ENCODE measurements at places on chromosomes 12 and 14. TPM values are rescaled to one million over a fixed set of nuclear protein-coding genes. Genes with fewer than 3 reads are reported as not detected.

DNA sequence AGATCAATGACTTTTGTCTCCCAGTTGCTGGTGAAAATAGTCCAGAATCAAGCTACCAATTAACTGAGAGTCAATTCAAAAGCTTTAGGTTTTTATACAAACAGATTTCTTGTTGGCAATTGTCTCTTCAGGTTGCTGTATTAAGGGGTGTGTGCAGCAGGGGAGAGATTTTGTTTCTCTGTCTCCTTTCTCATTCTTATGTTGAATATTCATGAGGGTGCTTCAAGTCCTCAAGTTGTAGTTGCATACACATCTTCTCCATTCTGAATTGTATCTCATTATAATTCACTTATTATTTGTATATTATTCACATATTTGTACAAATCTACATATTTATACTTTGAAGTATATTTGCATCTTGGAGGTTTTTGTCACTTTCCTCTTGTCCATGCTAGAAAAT, 126.7 kb upstream of the PTPRQ start:
- no peak for DNase-seq

- peak; percentile 77 for DNase-seq
Measured at GRCh38 chr12:70756118-70756517, 118.9 kb upstream of the PTPRB start.

GRCh38 chr12:13691598-13691997, 289.8 kb downstream of the GRIN2B start:
- no peak for DNase-seq

GRCh38 chr12:115763376-115763775, 514.1 kb downstream of the MED13L start:
- DNase-seq = peak; percentile 67

The POLR3B gene
- 13.7 TPM for total RNA-seq
